ENCODE measurements at places on chromosomes 5 and 9.

GRCh38 chr5:146076455-146076854 lies 28.9 kb downstream of the PLAC8L1 start:
- DNase-seq, result no peak

DNA sequence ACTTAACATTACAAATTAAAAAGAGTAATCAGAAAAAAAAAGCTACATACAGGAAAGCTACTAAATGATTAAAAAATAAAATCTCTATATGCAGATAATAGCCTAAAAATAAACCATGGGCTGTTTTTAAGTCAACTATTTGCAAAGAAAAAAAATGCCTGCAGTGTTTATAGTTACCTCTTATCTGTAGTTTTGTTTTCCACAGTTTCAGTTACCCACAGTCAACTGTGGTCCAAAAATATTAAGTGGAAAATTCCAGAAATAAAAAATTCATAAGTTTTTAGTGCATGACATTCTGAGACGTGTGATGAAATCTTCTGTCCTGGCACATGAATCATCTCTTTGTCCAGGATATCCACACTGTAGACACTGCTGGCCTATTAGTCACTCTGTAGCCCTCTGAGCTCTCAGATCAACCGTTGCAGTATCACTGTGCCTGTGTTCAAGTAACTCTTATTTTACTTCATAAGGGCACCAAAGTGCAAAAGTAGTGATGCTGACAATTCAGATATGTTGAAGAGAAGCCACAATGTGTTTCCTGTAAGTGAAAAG lies 59.2 kb downstream of the PRELID2 start:
- no peak for DNase-seq

DNA sequence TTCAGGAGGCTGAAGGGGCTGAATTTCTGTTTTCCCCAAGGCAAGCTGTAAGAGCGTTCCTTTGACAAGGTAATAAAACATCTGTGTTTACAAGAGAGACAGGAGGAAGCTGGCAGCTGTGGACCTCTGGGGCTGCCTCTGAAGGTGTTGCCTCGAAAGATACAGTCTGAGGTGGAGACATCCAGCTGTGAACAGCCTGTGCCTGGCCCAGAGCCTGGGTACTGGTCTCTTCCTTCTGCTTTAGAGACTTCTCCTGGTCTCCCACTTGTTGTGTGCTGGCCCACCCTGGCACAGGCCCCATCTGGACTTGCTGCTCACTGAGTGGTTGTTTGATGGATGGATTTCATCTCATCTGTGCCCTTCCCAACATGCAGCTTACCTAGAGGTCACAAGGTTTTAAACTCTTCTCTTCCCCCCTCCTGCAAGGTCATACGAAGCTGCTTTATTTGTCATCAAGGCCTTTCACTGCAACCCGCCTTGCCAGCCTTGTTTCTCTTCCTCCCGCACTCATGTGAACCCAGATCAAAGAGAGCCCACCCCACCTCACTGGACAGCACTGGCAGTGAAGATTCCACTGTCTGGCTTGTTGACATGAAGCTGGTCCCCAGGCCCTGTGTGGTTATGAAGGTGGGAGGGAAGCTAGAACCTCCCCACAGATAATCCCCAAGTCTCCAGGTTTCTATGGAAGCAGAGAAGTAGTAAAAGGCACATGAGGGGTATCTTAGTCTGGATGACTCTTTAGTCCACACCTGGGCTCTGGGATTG lies 35.0 kb upstream of the ALDH1B1 start:
- DNase-seq, result no peak

DNA sequence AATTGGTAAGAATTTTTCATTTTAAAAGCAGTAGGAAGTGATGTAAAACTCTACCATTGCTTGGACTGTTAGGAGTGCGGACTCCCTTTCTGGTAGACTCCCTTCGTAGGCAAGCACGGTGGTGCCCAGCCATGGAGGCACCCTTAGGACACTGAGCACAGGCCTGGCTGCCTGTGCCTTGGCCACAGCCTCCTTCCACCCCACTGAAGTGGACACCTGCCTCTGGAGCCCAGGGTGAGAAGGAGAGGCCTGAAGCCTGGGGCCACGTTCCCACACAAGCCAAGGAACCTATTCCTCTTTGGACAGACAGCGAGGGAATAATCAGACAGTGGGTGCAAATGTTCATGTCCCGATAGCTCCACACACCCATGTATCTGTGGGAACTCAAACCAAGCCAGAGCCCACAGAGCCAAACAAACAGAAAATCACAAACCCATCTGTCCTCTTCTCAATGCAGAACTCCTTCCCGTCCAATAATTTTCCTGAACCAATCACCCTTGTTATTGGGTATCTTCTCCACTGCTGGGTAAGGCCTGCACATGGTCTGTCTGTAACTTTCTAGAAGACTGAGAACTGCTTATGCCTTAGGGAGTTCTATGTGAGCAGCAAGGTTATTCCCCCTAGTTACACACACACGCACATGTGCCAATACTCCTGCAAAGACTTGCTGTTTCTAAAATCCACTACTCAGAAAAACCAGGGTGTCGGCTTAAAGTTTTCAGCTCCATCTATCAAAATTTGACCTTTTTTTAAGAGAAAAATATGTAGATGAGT lies 45.2 kb downstream of the UBE2QL1 start:
- no peak for DNase-seq

GRCh38 chr9:4011054-4011453 lies 288.8 kb downstream of the GLIS3 start:
- DNase-seq, result no peak

GRCh38 chr9:111928359-111928720 lies 31.7 kb downstream of the UGCG start:
- DNase-seq, result no peak

GRCh38 chr5:7749626-7750025 lies 101.3 kb downstream of the CFAP90 start:
- no peak for DNase-seq

- DNase-seq, result no peak
Measured at GRCh38 chr5:77192441-77193050, 17.9 kb upstream of the PDE8B start.

DNA sequence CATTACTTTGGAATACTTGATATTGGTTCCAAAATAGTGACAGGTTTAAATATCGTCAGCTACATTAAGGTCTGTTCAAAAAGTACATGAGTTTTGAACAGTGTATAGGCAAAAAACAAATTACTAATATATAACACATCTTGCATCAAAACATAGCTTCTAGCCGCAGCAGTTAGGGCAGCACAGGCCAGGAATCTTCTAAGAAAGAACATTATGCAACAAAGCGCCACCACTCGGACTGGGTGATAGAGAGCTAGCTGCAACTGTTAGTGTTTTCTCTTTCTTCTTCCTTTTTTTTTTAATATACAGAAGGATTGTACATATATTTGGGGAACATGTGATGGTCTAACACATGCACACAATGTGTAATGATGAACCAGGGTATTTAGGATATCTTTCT lies 504.5 kb downstream of the NR2F1-AS1 start:
- no peak for DNase-seq

GRCh38 chr5:77824981-77825380 lies 48.8 kb upstream of the TBCA start:
- DNase-seq, result no peak

DNA sequence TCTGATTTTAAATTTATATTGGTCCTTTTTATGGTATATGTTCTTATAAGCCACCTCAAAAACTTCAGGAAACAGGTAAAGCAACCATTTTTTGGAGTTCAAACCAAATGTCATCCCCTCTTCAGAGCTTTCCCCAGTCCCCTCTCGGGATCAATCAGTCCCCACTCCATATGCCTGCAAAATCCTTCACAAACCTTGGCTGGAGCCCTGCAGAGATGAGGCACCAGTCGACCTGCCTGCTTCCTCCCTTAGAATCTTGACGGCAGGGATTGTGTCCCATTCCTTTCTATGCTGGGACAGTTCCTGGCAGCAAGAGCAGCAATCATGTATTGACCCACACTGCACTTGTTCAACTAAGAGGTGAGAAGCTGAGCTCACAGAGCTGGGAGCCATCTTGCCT lies 22.6 kb downstream of the B4GALT1 start:
- no peak for DNase-seq

DNA sequence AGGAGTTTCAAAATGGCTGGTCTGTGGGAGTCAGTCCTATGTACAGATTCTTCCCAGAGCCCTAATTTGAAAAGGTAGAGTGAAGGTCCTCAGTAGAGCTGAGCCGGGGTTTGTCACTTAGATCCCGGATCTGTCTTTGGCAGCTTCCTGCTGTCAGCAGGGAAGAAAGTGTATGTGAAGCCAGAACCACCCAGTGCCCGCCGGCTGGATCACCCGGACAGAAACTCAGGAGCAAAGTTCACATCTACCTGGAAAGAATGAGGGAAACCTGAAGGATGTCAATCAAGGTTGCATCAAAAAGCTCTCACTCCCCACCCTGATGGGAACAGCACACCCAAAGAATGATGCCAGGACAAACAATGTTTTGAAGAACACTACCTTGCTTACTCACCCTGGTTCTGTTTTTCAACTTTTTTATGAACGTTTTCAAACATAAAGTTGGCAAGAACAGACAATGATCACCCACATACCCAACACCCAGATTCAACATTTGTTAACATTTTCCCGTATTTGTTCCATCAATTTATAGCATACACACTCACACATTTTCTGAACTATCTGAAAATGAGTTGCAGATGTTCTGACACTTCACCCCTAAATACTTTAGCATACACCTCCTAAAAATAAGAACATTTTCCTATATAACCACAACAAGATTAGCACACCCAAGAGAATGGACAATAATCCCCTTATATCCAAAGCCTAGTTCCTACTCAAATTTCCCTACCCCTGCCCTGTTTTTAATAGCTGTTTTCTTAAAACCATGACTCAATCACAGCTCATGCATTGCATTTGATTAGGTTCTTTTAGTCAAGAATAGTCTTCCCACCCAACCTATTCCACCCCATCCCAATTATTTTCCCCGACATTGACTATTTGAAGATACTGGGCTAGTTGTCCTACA lies 133.9 kb downstream of the LHFPL2 start:
- no peak for DNase-seq

DNA sequence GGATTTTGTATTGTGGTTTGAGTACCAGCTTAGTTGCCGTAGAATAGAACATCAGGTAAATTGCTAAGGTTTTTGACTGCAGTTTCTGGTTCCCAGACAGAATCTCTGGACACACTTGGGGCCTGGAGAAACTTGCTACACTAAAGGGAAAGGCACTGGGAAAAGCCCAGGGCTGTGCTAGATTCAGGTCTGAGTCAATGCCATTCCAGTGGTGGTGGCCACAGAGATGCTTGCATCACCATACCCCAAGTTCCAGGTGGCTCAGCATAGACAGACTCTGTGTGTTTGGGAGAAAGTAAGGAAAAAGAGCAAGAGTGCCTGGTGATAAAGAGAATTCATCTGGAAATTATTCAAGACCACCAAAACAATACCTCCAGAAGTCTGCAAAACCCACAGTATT lies 120.6 kb downstream of the HMHB1 start:
- no peak for DNase-seq

GRCh38 chr5:150789450-150789849 lies 10.9 kb downstream of the SMIM3 start:
- no peak for DNase-seq

All from left hindlimb (tissue), 1 donor.